ENCODE measurements at places on chromosomes 3 and 15. TPM values are rescaled to one million over a fixed set of nuclear protein-coding genes. Genes with fewer than 3 reads are reported as not detected.
A peak's percentile ranks its signal among the peaks of the same experiment; 100 is the strongest.

Gene PLS1
- 21.3 TPM for total RNA-seq

- peaks cover 10% of the 10 kb centered on the region for H3K4me1 ChIP-seq
- no peak for DNase-seq
- H3K27me3 ChIP-seq: no peaks in the 10 kb centered on the region
- H3K36me3 ChIP-seq: no peaks in the 10 kb centered on the region
- H3K27ac ChIP-seq: no peak overlapping the region
These were observed 2.0 kb upstream of the TBL1XR1 start for GRCh38 chr3:177199206-177199760.

- DNase-seq: no peak
- H3K36me3 ChIP-seq: no peaks in the 10 kb centered on the region
- H3K4me3 ChIP-seq: peak overlapping the region; percentile 38
- no peak overlapping the region for H3K27ac ChIP-seq
- H3K4me1 ChIP-seq: no peaks in the 10 kb centered on the region
These were observed 777 bp downstream of the LOXL1 start for GRCh38 chr15:73927003-73927475.

Gene COL8A1
- total RNA-seq: 0.73 TPM

DNA sequence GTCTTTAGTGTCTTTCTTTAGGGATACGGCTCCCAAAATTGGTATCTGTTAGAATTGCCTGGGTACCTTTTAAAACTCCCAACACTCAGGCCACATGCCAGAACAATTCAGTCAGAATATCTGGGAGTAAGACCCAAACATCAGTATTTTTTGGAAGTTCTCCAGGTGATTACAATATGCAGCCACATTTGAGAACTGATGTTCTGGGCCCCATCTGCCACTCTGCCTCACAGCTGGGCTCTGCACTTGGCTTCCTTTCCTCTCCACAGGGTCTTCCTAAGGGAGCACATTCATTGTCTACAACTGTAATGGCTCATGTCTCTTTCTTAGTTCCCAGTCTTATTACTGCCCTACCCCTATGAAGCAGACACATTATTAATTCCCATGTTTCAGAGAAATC, 394.5 kb downstream of the MFSD1 start:
- DNase-seq: no peak
- no peaks in the 10 kb centered on the region for H3K4me1 ChIP-seq
- no peak overlapping the region for H3K4me3 ChIP-seq
- no peaks in the 10 kb centered on the region for H3K27me3 ChIP-seq

GRCh38 chr3:129501630-129502029, 26.8 kb upstream of the RHO start:
- H3K36me3 ChIP-seq: peaks cover 3% of the 10 kb centered on the region
- DNase-seq: no peak
- no peaks in the 10 kb centered on the region for H3K27me3 ChIP-seq
- H3K4me3 ChIP-seq: no peak overlapping the region
- H3K27ac ChIP-seq: no peak overlapping the region

Gene PIGZ
- 2.6 TPM for total RNA-seq

DNA sequence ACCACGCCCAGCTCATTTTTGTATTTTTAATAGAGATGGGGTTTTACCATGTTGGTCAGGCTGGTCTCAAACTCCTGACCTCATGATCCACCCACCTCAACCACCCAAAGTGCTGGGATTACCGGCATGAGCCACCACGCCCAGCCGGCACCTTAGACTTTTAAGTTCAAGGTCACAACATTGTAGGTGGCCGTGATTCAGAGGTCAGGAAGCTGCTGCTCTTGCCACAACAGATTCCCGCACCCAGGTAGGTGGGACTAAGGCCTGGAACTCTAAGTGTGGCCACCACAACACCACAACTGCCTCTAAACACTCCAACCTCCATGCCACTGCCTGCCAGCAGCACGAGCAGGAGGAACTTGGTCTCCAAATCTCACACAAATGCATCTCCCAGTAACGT, 196.8 kb downstream of the STT3B start:
- DNase-seq: no peak
- H3K36me3 ChIP-seq: no peaks in the 10 kb centered on the region
- no peaks in the 10 kb centered on the region for H3K27me3 ChIP-seq

DNA sequence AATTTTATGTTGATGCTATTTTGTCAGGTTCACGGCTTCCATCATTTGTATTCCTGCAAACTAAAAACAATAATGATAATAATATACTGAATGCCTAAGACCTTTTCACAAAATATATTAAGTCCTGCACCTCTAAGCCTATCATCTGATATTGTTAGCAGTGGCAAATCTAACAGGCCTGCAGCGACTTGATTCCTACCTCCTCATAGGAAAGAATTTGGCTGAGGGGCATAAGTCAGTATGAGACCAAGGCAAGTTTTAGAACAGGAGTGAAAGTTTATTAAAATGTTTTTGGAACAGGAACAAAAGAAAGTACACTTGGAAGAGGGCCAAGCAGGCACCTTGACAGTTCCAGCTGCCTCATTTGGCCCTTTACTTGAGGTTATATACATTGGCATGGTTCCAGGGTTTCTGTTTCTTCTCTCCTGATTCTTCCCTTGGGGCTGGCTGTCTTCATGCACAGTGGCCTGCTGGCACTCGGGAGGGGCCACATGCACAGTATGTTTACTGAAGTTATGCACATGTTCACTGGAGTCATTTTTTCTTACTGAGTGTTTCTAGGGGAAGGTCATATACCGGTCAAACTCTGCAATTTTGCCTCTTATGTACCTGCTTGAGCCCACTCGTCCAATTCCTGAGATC, 418.1 kb downstream of the EPHA6 start:
- no peaks in the 10 kb centered on the region for H3K27me3 ChIP-seq
- H3K4me1 ChIP-seq: no peaks in the 10 kb centered on the region
- no peak overlapping the region for H3K4me3 ChIP-seq
- no peak for DNase-seq

DNA sequence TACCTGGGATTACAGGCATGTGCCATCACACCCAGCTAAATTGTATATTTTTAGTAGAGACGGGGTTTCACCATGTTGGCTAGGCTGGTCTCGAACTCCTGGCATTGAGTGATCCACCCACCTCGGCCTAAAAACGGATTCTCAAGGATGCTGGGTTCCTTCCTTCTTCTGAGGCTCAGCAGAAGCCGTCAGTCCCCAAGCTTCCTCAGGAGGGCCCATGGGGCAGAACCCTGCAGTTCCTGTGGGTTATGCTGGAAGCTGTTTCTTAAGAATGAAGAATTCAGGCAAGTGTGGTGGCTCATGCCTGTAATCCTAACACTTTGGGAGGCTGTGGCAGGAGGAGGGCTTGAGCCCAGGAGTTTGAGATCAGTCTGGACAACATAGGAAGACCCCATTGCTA, 29.0 kb upstream of the ZNF710 start:
- no peak for DNase-seq
- no peaks in the 10 kb centered on the region for H3K36me3 ChIP-seq
- H3K27ac ChIP-seq: no peak overlapping the region
- H3K4me1 ChIP-seq: no peaks in the 10 kb centered on the region
- H3K27me3 ChIP-seq: no peaks in the 10 kb centered on the region
- H3K4me3 ChIP-seq: no peak overlapping the region

DNA sequence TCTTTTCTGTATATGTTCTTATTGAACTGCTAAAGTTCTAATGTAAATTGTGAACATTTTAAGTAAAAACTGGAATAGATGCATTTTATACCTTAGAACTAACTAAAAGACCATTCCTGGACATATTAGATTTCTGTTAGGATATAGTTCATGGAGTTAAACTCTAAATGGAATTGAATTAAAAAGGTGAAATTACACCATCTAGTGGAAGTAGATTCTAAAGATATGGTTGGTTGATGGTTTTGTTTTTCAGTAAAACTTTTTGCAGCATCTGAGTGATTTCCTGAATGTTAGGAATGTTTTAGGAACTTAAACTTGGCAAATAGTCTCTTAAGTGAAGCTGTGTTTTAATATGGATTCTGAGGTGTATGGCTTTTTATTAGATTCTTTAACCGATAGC, 96.8 kb downstream of the SLMAP start:
- H3K27ac ChIP-seq: no peak overlapping the region
- H3K36me3 ChIP-seq: peaks cover 4% of the 10 kb centered on the region
- DNase-seq: no peak
- H3K4me3 ChIP-seq: no peak overlapping the region
- no peaks in the 10 kb centered on the region for H3K27me3 ChIP-seq
- H3K4me1 ChIP-seq: no peaks in the 10 kb centered on the region

Gene WDR93
- not detected for total RNA-seq

GRCh38 chr3:124288996-124289395, 297.1 kb upstream of the ROPN1 start:
- H3K4me1 ChIP-seq: no peaks in the 10 kb centered on the region
- DNase-seq: no peak
- no peaks in the 10 kb centered on the region for H3K27me3 ChIP-seq
- no peak overlapping the region for H3K27ac ChIP-seq
- no peaks in the 10 kb centered on the region for H3K36me3 ChIP-seq

Gene UBA5
- total RNA-seq: 24.3 TPM

- no peaks in the 10 kb centered on the region for H3K36me3 ChIP-seq
- no peaks in the 10 kb centered on the region for H3K4me1 ChIP-seq
- H3K27ac ChIP-seq: no peak overlapping the region
- H3K27me3 ChIP-seq: no peaks in the 10 kb centered on the region
These were observed 38.0 kb upstream of the XCR1 start for GRCh38 chr3:46065294-46065705.

Gene KY
- total RNA-seq: not detected

Measured in right lobe of liver (tissue), 6 donors.